Karpas-422 (cell line): ENCODE measurements at places on chromosomes 1 and 21. TPM values are rescaled to one million over a fixed set of nuclear protein-coding genes. Genes with fewer than 3 reads are reported as not detected.
A peak's percentile ranks its signal among the peaks of the same experiment; 100 is the strongest.

HAO2 gene
- total RNA-seq, result not detected in 2 replicates

CLDN17 gene
- not detected in 2 replicates for total RNA-seq

RNU1-4 gene
- under 0.01 TPM in 2 replicates for total RNA-seq

DNA sequence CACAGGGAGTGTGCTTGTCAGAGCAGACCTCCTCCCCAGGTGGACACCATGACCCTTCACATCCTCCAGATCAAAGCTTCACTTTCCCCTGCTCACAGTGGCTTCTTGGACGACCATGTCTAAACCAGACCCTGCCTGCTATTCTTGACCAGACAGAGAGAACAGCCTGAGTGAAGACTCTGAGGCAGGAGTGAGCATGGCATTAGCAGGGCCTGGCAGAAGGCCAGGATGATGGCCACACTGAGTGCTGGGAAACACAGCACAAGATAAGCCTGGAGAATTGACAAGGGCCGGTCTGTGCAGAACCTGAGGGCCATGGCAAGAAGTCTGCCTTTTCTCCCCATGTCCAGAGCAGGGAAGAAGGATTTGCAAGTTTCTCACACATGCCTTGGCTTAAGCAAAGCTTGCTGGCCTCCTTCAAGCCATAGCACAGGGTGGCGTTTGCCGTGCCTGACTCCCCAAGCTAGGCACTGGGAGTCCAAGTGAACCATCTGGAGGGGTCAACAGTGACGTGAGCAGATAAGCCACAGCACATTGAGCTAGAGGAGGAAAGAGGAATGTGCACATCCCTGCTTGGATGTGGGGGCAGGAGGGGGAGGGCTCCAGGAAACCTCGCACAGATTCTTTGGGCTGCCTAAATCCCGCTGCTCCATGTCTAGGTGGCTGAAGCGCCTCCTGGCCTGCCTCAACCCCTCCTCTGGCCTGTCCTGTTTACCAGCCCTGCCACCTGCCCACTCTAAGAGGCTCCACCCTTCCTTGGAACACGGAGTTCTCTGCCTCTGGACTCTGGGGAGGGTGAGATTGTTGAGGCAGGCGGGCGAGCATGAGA, 87.1 kb downstream of the CD58 start:
- DNase-seq, result no peak

- DNase-seq, result no peak
These were observed 11.3 kb downstream of the BTG2 start for GRCh38 chr1:203316626-203317093.

DNA sequence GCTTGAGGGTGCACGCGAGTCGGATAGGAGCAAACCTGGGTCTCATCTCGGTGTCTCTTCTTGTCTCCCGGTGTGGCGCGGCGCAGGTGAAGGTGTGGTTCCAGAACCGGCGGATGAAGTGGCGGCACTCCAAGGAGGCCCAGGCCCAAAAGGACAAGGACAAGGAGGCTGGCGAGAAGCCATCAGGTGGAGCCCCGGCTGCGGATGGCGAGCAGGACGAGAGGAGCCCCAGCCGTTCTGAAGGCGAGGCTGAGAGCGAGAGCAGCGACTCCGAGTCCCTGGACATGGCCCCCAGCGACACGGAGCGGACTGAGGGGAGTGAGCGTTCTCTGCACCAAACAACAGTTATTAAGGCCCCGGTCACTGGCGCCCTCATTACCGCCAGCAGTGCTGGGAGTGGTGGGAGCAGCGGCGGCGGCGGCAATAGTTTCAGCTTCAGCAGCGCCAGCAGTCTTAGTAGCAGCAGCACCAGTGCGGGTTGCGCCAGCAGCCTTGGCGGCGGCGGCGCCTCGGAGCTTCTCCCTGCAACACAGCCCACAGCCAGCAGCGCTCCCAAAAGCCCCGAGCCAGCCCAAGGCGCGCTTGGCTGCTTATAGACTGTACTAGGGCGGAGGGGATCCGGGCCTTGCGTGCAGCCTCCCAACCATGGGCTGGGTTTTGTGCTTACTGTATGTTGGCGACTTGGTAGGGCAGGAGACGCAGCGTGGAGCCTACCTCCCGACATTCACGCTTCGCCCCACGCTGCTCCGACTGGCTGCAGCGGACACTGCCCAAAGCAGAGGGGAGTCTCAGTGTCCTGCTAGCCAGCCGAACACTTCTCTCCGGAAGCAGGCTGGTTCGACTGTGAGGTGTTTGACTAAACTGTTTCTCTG, 5.1 kb downstream of the HLX start:
- no peak for DNase-seq

DNA sequence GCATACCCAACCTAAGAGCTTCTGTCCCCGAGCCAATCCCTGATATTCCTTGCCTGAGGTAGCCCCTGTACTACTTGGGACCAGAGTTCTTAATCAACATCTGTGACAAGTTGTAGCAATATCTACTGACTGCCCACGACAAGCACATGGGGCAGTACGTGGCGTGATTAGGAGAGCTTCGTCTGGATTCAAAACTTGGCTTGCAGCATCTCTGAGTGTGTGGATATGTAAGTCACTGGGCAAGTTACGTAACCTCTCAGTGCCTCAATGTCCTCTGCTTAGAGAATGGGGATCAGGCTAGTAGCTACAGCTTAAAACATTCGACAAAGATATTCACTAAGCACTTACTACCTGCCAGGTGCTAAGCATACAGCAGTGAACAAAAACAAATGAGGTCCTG, 5.0 kb downstream of the HSPG2 start:
- no peak for DNase-seq

DNA sequence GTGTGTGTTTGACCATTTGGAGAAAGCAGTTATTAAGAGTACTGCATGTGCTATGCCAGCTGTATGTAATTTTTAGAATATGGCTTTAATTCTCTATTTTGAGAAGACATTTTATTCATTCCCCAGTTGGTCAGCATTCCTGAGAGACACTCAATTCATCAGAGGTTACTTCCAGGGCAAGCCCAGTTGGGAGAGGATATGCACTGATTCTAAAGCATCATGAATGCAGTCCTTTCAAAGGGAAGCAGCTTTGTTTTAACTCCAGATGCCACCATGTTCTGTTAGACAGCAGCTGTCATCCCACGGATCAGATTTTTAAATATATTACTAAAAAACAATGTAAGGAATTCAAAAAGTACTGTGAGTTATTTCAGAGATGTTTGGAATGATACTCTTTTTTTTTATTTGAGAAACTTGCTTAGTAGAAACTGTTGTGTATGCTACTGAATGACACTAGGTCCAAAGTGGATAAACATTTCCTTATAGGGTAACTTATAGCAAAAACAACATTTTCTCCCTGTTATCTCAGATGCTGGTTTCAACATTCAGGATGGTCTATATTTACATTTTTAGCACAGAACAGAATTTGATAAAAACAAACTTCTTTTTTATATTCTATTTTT, 149.5 kb upstream of the B3GALT2 start:
- no peak for DNase-seq

GRCh38 chr21:38948377-38949069, 142.8 kb downstream of the ETS2 start:
- no peak for DNase-seq

DNA sequence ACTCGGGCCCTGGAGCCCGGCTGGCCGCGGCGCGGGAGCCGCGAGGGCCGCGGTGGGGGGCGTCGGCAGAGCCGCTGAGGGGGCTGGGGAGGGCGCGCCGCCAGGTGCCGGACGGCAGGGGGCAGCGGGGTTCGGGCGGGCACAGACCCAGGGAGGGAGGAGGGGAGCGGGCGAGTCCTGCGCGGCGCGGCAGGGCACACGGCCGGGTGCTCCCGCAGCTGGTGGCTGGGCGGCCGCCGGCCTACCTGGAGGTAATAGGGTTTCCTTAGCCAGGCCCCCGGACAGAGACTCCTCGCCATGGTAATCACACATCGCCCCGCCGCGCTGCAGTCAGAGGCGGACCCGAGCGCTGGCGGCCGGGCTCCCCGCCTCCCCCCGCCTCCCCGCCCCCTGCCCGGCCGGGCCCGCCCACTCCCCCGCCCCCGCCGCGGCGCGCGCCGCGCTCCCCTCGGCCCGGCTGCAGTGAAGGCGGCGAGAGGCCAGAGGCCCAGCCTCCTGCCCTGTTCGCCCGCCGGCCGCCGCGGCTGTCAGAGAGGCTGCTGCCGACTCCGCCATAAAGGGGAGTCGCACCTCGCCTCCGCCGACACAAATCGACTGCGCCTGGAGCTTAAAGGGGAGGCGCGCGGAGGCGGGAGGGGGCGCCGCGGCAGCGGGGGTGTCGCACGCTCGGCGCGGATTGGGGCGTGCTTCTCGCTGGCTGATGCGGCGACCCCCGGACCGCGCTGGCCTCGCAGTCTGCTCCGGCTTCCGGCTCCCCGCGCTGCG, at the start of gene DIPK1A:
Gene DIPK1A, minus strand, starts transcription at position 332 of the 765 bp plus-strand sequence. Its CDS starts 33 bp downstream, at position 299.
- peak; percentile 73 for DNase-seq
